ENCODE measurements at places on chromosomes 1 and 21. TPM values are rescaled to one million over a fixed set of nuclear protein-coding genes. Genes with fewer than 3 reads are reported as not detected.

NLRP3 gene
- 9.5 TPM for total RNA-seq

IL6R gene
- 37.7 TPM for total RNA-seq

COL11A1 gene
- total RNA-seq: not detected

IL12RB2 gene
- 0.54 TPM for total RNA-seq

PLA2G5 gene
- not detected for total RNA-seq

ZDHHC18 gene
- total RNA-seq: 34.4 TPM

DNA sequence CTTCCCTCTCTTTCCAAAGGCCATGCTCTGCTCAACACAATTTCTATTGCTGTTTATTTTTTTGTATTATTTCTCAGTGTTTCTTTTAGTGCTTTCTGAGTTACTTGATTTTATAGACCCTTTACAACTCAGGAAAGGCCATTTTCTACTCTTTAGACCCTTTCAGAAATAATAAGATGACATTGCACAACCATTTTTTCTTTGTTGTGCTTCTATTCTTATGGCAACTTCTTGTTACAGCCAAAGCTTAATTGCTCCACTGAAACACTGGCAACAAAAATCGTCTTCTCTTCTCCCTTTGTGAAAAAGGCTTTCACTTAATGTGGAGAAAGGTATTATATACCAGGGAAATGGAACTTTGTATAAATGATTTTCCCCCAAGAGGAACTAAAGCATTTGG lies 39.0 kb upstream of the SAMSN1 start:
- H3K4me3 ChIP-seq: no peak overlapping the region
- H3K36me3 ChIP-seq: no peaks in the 10 kb centered on the region
- DNase-seq: no peak
- H3K4me1 ChIP-seq: peaks cover 1% of the 10 kb centered on the region
- H3K27ac ChIP-seq: no peak overlapping the region
- no peaks in the 10 kb centered on the region for H3K27me3 ChIP-seq

DNA sequence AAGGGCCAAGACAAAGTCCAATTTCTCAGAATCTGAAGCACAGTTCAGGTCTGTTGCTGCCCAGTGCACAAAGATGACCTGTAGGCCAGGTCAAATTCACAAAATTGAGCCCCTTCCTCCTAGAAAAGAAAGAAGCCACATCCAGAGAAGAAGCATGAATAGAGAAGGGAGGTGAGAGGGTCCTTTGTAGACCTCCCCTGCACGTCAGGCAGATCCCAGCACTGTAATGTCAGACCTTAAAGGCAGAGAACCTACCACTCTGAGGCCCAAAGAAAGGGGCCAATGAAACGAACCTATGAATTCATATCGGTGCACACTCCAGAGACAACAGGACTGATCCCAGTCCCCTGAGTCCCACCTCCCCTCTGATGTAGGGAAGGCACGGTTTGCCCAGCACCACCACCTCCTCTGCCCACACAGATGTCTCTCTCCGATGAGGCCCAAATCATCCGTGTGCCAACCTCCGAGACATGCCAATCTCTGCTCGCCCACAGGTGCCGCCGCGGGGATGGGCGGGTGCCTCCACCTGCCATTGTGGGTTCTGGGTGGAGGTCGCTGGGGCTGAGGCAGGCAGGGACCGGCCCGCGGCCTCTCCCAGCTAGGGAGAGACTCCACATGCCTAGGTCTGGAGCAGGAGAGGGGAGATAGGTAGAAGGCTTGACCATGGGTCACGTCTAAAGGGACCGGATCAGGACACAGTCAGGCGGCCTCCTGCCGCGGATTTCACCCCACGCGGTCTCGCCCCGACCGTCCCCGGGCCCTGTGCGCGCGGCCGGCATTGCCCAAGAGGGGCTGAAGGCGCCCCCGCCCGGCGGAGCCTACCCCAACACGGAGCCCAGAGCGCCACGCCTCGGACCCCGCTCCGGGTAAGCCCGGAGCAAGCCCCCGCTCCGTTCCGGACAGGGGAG lies 42.1 kb downstream of the RRAGC start:
- H3K36me3 ChIP-seq: no peaks in the 10 kb centered on the region
- no peaks in the 10 kb centered on the region for H3K27me3 ChIP-seq
- H3K4me1 ChIP-seq: peaks cover 11% of the 10 kb centered on the region
- no peak overlapping the region for H3K27ac ChIP-seq
- H3K4me3 ChIP-seq: no peak overlapping the region
- DNase-seq: no peak

DNA sequence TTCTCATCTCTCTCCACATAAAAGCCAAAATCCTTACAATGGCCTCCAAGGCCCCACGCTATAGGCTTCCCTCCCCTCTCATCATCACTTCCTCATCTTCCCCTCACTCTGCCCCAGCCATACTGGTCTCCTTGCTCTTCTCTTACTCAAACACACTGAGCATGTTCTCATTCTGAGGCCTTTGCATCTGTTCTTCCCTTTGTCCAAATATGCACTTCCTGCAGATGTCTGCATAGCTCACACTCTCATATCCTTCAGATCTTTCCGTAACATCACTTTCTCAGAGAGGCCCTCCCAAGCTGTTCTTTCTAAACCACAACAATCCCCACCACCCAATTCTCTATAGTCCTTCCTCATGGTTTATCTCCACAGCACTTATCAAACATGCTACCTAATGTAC lies 284.1 kb downstream of the HHIPL2 start:
- no peaks in the 10 kb centered on the region for H3K27me3 ChIP-seq
- H3K4me3 ChIP-seq: no peak overlapping the region
- H3K36me3 ChIP-seq: no peaks in the 10 kb centered on the region
- DNase-seq: no peak
- H3K27ac ChIP-seq: no peak overlapping the region

DNA sequence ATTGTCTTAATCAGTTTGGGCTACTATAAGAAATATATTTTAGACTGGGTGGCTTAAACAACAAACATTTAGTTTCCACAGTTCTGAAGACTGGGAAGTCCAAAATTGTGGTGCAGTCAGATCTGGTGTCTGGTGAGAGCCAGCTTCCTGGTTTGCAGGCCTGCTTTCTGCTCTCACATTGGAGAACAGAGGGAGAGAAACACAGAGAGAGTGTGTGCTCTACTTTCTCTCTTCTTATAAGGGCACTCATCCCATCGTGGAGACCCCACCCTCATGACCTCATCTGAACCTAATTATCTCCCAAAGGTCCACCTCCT lies 4.1 kb downstream of the LEPR start:
- no peak overlapping the region for H3K27ac ChIP-seq
- H3K27me3 ChIP-seq: no peaks in the 10 kb centered on the region
- DNase-seq: no peak
- no peaks in the 10 kb centered on the region for H3K4me1 ChIP-seq
- no peak overlapping the region for H3K4me3 ChIP-seq
